ENCODE measurements at places on chromosomes 1 and 21.

DNA sequence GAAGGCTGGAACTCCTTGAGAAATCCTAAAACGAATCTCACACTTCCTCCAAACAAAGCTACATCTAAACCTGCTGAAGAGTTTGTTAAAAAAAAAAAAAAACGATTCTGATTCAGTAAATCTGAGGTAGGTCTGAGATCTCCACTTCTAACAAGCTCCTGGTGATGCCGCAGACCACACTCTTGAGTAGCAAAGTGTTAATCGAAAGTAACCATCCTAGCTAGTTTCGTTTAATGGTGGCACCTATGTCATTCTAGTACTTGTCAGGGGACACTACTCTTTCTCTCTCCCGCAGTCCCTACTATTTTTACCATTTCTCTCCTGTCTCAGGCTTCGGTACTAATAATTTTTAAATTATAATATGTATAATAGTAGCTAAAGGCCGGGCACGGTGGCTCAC, 2.1 kb downstream of the CLCC1 start:
- no peak for DNase-seq

DNA sequence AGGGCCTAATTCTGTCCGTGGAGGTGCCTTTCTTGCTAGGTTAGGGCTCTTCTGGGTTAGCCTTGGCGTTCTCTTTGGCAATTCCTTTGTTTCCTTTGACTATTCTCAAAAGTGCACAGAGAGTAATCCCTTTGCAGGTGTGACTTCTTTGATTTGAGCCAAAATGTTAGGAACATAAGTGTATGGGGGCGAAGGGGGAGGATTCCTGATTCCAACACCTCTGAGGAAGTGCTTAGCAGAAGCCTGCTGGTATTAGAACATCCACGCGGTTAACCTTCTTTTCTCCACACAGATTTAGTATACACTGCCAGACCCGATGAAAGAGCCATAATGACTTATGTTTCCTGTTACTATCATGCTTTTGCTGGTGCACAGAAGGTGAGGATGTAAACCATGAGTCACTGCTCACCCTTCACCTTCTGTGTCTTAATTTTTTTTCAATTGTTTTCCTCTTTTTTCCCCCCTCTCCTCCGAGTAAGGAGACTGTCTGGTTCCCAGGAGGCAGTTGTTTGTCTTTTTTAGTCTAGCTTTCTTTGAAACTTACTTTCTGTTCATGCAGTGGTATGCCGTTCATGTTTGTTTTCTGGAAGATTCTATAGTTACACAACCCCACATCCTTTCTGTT, 48.0 kb downstream of the ACTN2 start:
- peak; percentile 34 for DNase-seq

- peak; percentile 66 for DNase-seq
Measured at GRCh38 chr1:110440877-110441276, 10.1 kb upstream of the PROK1 start.

DNA sequence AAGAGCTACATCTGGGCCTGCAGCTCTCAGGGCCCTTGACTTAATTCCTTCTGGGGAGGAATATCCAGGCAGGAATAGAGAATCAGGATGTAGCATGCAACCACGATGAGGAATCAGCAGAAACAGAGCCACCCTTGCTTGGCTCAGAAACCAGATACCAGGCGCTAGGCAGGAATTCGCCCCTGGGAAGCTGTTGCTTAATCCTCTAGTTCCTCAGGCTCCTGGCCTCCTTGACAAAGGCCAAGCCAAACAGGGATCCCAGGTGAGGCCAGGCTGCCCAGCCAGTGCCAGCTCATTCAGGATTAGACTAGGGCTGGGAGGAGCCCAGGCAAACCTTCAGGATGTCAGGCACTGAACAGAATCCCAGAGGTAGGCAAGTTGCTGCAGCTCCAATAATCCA, 48.2 kb upstream of the IRF2BP2 start:
- peak; percentile 31 for DNase-seq

GRCh38 chr1:1225913-1226312, 5.9 kb downstream of the SDF4 start:
- no peak for DNase-seq

- peak; percentile 28 for DNase-seq
Measured at GRCh38 chr21:35408401-35408800, 359.3 kb upstream of the RUNX1 start.

- DNase-seq, result no peak
Measured at GRCh38 chr1:149879556-149879955, 19.8 kb upstream of the BOLA1 start.

DNA sequence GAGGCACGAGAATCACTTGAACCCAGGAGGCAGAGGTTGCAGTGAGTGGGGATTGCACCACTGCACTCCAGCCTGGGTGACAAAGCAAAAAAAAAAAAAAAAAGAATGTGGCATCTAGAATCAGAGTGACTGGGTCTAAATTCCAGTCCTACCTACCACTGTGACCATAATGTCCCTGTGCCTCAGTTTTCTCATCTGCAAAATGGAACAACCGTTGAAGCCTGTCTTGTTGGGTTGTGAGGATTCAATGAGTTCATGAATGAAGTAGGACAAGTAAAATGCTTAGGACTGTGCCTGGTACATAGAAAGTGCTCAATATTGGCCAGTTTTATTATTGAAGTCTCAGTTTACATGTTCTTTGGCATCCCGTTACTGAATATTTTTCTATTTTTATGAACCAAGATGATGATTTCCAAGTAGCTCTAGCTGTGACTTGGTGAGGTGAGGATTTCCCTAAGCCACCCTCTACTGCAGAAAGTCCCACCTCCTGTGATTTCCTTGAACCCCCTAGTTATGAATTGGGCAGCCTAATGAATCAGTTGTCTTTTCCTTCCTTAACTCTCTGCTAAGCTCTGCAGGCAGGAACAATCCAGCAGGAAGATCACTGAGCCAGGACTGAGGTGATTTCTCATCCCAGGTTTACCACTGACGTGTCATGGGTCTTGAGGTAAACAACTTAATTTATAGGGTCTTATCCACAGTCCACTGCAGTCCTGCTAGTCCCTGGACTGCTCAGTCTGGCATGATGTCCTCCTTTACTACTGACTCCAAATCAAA, 18.9 kb upstream of the MEAF6 start:
- no peak for DNase-seq

GRCh38 chr1:52365071-52365745, 797 bp downstream of the CC2D1B start:
- peak; percentile 66 for DNase-seq

DNA sequence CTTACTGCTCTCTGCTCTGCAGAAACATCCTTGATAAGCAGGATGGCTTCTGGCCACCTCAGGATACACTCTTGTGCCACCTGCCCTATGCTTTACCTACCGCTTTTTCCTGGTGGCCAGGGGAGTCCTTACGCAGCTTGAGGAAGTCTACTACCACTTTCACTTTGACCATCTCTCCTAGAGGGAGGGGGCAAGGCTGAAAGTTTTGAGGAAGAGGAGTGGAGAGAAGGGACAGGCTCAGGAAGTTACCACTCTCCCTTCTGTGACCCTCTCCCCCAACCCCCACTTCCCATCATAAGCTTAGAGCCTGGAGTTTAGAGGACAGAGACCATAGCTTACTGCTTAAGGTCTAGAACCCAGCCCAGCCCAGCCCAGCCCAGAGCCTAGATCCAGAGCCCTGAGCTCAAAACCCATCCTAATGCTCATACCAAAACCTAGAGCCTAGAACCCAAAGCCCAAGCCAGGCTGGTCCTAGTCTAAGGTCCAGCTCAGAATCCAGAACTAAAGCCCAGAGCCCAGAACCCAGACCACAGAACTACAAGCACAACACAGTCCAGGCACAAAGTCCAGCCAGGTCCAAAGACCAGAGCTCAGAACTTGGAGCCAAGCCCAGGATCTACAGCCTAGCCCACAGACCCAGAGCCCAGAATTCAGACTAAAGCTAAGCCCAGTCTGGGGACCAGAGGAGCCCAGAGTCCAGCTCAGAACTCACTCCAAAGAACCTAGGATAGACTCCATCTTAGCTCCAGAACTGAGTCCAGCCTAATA, 18.0 kb upstream of the MFSD2A start:
- DNase-seq, result no peak

DNA sequence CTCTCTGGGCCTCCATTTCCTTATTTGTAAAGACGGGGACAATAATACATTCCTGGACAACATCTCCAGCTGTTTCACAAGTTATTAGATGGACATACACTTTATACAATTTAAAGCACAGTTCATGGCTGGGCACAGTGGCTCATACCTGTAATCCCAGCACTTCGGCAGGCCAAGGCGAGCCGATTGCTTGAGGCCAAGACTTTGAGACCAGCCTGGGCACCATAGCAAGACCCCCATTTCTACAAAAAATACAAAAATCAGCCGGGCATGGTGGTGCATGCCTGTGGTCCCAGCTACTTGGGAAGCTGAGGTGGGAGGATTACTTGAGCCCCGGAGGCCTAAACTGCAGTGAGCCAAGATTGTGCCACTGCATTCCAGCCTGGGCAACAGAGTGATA, 34.1 kb downstream of the IGSF21 start:
- DNase-seq, result no peak

DNA sequence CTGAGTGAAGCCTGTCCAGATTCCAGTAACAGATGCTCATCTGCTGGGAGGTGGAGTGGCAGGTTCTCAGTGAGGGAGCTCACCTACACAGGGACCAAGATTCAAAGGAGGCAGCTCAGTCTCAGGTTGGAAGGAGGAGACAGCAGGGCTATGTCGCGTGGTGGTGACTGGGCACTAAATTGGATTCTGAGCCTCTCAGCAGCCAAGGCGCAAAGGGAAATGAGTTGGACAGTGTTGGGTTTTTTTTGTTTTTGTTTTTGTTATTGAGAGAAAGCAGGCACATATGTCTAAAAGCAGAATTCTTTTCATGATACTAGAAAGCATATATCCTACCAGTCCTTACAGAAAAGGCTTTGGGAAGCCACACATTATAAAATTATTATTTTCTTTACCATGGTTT, 26.2 kb downstream of the UMODL1 start:
- DNase-seq, result no peak

DNA sequence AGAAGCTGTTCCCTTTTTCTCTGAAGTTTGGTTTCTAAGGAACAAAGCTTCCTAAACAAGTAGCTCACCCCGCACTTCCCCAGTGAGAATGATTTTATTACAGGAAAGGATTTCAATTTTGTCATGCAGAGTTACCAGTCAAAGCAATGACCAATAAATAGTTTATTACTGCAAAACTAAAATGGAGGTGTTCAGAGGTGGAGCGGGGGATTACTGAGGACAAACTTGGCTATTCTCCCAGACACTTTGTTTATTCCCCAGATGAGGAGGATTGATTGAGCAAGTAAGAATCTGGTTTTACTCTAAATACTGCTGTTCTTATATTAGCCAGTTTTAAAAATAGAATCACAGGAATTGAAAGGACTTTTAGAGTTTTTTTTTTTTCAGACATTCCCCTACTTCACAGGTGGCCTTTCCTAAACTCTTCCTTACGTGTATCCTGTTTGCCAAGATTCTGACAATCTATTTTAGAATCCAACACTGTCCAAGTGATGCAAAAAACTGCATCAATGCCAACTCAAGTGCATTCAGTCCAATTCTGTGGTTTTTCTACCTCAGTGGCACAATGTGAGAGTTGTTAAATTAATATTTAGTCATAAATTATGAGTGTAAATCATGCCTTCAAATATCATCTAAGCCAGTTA, 136.1 kb downstream of the TNFSF18 start:
- peak; percentile 93 for DNase-seq

- DNase-seq, result no peak
Measured at GRCh38 chr1:213061263-213061662, 10.2 kb downstream of the RPS6KC1 start.

DNA sequence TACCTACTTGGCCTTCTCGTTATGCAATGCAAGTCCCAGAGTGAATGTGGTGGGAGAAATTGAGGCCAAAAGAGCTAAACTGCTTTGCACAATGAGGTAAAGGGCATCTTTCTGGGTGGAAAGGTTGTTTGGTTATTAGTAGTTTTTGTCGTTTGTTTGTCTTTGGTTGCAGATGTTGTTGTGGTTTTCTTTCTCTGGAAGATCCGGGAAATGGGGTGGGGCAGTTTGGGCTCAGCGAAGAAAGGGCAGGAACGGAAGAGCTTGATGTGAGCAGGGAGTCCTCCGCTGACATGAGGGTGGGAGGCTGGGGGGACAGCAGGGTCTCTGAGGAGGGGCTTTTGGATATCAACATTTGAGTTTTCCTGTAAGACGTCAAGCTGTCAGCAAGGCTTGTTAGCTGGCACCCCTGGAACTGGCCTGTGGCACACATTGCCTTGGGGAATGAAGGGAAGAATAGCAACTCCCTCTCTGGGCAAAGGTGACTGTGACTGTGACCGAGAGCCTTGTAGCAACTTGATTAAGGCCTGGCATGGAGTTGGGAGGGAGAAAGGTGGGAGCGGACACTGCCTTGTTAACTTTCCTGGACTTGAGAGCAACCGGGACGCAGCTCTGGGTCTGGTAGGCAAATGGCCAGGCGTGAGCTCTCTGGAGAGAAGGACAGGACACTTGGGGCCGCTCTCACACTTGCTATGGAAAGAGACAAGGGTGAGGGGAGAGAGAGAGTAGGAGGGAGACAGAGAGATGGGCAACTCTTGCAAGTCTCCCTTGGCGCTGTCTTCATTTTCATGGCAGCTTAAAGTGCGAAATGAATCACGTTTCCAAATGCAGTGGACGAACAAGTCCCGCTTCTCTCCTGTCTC, 15.4 kb upstream of the OPRD1 start:
- no peak for DNase-seq

GRCh38 chr1:45103534-45103933, 91.5 kb downstream of the UROD start:
- peak; percentile 40 for DNase-seq

GRCh38 chr1:15141935-15142539, 11.5 kb upstream of the TMEM51 start:
- DNase-seq, result peak; percentile 46

GRCh38 chr1:69175053-69175452, 392.7 kb upstream of the LRRC7 start:
- no peak for DNase-seq

DNA sequence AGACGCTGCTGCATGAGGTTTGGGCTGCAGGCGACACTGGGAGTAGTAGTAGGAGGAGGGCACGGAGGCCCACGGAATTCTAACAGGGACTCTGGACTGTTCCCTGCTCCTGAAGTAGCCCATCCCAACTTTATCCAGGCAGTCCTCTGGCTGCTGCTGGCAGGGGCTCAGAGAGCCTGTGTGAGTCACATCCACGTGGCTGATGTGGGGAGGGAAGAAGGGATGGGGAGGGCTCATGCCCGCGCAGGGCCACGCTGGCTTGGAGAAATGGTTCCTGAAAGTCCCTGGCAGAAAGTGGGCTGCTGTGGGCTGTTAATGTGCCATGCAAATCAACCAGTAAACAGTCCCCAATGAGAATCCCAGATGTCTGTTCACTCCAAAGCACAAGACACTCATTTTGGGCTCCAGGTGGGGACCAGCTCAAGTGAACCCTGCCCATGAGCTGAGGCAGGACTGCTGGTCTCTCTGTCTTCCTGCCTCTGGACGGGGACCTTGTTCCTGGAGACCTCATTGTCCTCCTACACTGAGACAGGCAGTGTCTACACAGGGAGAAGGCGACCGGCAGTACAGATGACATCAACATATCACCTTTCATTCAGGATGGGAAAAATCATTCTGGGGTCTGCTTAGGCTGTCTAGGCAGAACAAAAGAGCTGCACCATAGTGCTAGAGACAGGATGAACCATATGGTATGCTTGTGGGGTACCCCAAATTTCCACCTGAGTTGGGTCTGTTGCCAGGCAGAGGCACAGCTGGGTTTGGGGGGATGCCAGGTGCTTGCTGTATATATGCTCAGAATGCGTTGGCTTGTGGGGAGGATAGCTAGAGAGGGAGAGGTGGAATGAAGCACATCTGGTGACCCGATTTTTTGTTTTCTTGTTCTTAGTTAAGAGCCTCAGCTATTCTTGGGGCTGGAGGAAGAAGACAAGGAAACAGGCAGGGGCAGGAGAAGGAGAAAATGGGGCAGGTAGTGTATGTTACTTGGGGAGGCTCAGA, 57.9 kb upstream of the FMOD start:
- peak; percentile 56 for DNase-seq

Measured in iris pigment epithelial cell (primary cell).